Inflammatory macrophage (primary cell): ENCODE measurements at places on chromosomes 12 and 14.

GRCh38 chr12:6644257-6644596 lies 3.0 kb downstream of the ACRBP start:
- peak; percentile 85 for DNase-seq

DNA sequence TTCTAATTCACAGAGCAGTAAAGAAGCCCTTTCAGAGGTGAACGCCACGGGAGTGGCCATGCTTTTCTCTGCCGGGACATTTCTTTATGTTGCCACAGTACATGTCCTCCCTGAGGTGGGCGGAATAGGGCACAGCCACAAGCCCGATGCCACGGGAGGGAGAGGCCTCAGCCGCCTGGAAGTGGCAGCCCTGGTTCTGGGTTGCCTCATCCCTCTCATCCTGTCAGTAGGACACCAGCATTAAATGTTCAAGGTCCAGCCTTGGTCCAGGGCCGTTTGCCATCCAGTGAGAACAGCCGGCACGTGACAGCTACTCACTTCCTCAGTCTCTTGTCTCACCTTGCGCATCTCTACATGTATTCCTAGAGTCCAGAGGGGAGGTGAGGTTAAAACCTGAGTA lies 26.2 kb upstream of the PLEKHD1 start:
- DNase-seq = no peak

- DNase-seq = no peak
Observed at GRCh38 chr12:94091624-94092023, 56.8 kb upstream of the PLXNC1 start.

- no peak for DNase-seq
Observed at GRCh38 chr14:102686196-102686801, 91.0 kb upstream of the TRAF3 start.

DNA sequence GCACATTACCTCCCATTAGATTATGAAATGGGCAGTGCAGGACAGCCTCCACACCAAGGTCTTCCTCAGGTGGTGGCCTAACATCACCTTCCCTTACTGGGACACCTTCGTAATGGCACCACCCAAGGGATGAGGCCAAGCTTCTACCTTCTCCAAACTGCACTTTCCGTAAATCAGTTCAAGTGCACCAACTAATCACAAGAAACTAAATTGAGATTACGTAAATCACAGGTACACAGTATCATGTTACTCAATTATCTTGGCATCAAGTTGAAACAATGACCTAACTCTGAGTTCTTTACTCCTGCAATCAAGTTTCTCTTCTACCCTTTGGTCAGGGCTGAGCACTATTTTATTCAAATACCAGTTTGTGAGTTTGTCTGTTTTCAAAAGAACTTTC lies 13.8 kb downstream of the SLC41A2 start:
- DNase-seq = no peak

GRCh38 chr12:116937640-116938039 lies 26.9 kb downstream of the FBXW8 start:
- no peak for DNase-seq

DNA sequence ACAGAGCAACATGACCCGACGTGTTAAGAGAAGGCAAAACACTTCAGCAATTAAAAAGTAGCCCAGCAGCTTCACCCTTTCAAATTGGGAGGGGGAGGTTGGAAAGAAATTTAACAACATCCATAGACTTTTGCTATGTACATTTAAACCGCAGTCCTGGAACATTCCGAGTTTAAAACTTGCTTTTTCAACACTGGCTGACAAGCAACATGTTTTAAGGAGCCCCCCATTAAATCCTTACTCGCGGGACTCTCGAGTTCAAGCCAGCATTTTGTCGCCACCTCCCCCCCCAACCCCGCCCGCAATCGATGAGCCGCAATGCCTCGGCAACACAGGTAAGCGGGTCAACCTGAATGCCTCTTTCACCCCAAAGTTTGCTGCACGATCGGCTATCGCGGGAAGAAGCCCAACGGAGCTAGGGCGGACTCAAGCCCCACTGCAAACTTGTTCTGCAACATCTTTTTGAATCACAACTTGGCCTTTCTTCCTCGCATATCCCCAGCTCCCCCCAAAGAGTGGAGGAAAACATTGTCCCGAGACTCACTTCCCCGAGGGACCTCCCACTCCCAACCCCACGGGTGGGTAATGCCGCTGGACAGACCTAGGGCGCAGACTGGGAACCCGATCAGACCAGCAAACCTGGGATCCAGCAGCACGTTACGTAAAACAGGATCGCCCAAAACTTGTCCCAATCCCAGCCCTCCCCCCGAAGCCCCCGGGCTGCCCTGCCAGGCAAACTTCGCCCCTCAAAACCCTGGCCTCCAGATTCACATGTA lies 777 bp downstream of the ZFP36L1 start:
- peak; percentile 56 for DNase-seq

DNA sequence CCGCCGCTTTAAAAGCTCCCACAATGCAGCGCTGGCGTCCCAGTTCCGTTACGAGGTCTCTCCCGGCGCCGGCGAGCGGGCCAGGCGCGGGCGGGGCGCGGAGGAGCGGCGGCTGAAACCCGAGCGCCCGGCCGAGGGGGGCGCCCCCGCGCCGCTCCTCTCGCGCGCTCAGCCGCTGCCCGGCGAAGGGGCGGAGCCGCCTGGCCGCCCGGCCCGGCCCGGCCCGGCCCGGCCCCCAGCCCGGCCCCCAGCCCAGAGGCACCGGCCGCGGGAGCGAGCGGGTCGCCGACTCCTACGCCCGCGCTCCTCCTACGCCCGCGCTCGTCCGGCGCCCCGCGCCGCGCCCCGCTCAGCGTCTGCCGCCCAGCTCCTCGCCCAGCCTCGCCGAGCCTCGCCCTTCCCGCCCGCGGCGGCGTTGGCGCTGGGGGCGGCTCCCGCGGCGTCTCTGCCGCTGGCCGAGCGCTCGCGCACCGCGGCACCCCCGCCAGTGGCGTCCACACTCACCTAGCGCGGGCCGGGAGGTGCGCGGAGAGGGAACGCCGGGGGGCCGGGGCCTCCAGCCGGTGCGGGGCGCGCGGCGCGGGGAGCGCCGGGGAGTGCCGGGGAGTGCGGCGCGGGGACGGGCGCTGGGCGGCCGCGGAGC lies at the start of gene RASSF8:
Gene RASSF8 (plus strand): TSS at position 255 of the 643 bp plus-strand sequence. CDS start 96,662 bp downstream, outside the sequence.
- peak; percentile 76 for DNase-seq

DNA sequence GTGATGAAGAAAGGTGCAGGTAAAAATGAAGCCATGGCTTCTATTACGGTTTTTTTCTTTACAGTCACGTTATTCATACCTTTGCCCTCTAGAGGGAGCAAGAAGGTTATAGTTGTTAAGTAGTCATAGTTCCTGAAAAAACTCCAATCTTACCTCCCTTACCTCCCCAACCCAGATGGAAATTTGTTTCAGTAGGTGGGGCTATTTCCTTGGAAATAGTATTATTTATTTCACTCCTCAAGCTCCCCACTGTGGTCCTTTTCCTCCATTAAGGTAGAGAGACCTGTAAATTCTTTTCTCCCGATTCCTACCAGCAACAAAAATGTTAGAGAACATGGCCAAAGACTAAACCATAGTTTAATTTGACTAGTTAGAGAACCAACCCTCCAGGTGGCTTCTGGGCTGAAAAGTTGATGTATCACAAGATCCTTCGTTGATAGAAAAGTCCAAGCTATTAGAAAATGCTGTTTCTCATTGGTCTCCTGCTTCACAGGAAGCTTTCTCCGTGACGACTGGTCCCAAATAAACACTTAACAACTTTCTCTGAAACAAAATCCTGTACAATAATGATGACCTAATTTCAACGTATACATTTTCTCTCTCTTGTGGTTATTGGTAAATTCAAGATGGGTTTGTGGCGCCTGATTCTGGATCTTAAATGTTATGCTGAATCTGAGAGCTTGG lies 43.5 kb downstream of the TMX1 start:
- peak; percentile 9 for DNase-seq

GRCh38 chr14:99726538-99727095 lies 42.5 kb downstream of the CYP46A1 start:
- no peak for DNase-seq

DNA sequence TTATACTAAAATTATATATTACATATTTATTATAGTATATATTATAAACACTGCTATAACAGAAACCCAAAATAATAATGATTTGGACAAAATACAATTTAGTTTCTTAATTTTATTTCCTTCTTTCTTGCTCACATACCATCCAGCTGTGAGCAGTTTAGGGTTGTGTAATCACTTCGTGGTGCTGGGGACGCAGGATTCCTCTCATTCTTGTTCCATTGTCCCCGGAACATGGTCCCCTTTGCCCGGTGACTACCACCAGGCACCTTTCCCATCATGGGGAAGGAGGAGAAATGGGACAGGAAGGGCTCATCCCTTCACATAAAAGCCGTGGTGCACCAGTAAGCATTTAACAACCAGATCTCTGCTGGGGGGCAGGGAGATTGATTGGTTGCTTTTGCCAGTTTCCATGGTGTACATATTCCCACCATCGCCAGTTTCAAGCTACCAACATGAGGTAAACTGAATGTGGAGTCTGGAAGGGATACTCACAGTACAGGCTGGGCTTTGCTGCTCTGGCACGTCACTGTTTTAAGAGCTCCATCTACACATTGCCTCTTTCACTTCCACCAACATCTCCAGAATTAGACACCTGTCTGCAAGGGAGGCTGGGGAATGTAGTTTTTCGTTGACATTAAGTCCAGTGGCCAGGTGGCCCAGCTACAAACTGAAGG lies 191.5 kb downstream of the TMEM132C start:
- DNase-seq = no peak

GRCh38 chr14:88554457-88555286 lies at the start of gene PTPN21:
Gene PTPN21, minus strand, starts transcription at chr14:88555007. Its CDS starts 4,590 bp downstream, at chr14:88550417.
- peak; percentile 31 for DNase-seq

DNA sequence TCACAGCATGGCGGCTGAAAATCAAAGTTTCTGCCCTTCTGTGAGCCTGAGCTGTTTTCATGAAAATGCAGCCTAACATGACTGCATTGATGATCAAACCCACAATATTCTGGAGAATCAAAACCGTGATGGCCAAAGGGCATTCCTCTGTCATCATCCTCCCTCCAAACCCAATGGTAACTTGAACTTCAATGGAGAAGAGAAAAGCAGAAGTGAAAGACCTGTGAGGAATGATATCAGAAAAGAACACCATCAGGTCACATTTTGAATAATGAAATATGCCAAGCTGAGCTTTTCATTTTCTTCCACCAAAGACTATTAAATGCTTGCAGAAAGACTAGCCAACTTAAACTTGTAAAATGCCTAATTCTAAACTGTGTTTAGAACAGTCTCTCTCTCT lies 8.1 kb downstream of the KCNJ8 start:
- DNase-seq = no peak

GRCh38 chr12:87246726-87247125 lies 782.5 kb downstream of the C12orf50 start:
- DNase-seq = no peak

DNA sequence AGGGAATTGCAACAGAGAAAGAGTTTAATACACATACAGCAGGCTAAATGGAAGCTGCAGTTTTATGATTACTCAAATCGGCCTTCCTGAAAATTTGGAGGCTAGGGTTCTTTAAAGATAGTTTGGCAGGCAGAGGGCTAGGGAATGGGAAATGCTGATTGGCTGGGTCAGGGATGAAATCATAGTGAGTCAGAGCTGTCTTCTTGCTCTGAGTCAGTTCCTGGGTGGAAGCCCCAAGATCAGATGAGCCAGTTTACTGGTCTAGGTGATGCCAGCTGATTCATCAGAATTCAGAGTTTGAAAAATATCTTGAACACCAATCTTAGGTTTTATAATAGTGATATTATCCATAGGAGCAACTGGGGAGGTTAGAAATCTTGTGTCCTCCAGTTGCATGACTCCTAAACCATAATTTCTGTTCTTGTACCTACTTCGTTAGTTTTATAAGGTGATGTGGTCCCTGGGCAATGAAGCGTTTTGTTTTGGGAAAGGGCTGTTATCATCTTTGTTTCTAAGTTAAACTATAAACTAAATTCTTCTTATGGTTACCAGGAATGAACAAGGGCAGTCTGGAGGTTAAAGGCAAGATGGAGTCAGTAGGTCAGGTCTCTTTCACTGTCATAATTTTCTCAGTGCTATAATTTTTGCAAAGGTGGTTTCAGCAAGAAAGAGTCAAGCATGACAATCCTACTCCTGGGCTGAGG lies 257.8 kb upstream of the CCDC196 start:
- DNase-seq = no peak

- DNase-seq = no peak
Observed at GRCh38 chr12:120125029-120125428, 8.5 kb upstream of the RAB35 start.

GRCh38 chr12:52296572-52297215 lies 5.4 kb upstream of the KRT81 start:
- no peak for DNase-seq

GRCh38 chr12:95836185-95836609 lies 22.6 kb upstream of the SNRPF start:
- no peak for DNase-seq

GRCh38 chr14:31894351-31894750 lies 182.8 kb upstream of the ARHGAP5 start:
- no peak for DNase-seq

DNA sequence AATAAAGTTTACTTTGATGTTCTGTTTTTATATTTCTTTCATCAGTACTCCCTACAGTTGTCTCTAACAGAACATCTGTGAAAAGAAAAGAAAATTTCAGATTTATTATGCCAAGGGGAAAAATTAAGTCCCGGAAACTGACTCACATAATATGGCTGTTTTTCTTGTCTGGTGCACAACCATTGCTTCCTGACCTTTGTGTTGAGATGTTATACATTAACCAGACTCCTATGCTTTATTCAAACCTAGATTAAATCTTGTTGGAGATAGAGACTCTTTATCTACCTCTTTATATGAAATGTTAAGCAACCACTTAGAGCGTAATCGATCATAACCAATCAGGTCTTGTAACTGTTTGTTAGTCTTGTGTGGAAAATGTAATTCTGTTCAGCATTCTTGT lies 37.6 kb upstream of the BICD1 start:
- DNase-seq = no peak

GRCh38 chr12:97306147-97306546 lies 156.5 kb upstream of the RMST start:
- DNase-seq = peak; percentile 46

DNA sequence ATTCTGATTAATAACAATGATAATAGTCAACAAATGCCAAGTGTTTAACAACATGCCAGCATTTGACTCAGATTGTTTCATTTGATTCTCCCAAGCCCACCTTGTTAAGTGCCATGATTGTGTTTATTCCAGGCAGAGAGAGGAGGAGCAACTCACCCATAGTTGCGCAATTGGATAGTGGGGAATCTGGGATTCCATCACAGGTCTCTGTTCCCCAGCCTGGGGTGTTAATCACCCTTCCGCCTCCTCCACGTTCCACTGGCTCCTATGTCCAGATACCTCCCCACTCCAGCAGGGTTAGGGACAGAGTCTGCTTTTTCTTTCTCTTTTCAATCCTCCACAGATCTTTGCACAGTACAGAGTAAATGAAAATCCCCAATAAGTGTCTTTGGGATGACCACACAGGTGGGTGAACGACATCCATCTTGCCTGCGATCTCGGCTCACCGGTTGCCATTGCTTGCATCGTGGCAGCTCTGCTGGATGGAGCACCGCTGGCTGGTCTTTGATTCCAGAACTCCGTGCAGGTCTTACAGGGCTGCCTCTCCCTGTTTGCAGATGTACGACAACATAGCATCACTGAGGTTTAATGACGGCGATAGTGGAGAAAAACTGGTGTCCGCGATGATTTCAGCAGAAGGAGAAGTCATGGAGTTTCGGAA lies 78.8 kb downstream of the DNAH10 start:
- DNase-seq = no peak

GRCh38 chr14:103740991-103741689 lies 25.5 kb downstream of the ZFYVE21 start:
- peak; percentile 71 for DNase-seq
